ENCODE measurements at places on chromosomes 1 and 21.

DNA sequence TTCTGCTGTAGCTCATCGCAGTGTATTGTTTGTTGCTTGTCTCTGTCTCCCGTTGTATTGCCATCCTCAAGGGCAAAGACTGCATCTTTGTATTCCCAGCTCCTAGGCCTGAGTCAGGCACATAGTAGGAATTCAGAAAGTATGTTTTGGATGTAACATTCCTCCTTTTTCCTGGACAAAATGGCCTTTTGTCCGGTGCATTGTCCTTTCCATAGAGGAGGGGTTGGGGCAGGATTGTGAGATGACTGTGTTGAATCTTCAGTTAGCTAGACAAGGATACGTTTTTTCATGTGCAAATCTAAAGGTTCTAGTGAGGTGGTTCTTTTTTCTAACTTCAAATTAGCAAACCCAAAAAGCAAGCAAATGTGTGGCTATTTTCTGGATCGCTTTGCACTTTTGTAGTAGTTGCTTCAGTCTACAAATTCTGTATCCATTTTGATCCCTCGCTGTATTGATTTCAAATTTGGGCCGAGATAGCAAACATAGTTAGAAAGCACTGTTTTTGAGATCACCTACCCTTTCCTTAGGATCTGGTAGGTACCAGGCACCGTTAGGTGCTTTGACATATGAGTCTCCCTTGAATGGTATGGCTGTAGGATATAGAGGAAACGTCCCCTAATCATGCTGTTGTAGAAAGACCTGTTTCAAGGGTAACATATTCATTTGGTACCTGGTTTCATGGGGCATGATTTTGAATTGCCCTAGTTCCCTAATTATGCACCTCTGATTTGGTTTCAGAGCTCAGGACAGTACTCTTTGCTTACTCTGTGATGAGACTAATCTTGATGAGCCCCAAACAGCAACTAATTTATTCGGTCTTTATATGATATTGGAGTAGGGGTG is 1.2 kb downstream of the PPP1R8 start:
- no peak for ATAC-seq

DNA sequence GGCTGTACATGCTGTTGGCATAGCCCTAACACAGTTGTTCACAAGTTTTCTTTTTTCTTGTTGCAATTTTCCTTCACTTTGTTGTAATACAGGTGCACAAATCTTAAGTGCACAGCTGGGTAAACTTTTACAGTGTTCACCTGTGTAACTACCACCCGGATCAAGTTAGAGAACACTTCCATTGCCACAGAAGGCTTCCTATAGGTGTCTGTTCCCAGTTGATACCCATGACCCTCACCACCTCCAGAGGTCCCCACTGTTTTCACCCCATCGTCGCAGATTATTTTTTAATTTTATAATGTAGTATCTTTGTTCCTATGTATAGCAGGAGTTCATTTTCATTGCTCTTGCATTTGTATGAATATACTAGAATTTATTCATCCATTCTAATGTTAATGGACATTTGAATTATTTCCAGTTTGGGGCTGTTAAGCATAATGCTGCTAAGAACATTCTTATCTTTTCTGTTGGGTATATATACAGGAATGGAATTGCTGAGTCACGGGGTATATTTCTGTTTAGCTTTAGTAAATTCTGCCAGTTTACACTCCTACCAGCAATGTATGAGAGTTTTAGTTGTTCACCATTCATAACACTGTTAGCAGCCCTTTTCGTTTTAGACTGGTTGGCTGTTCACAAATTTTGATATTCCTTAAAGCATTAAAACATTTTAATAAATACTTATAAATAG is 16.4 kb downstream of the SPRTN start:
- ATAC-seq = no peak

DNA sequence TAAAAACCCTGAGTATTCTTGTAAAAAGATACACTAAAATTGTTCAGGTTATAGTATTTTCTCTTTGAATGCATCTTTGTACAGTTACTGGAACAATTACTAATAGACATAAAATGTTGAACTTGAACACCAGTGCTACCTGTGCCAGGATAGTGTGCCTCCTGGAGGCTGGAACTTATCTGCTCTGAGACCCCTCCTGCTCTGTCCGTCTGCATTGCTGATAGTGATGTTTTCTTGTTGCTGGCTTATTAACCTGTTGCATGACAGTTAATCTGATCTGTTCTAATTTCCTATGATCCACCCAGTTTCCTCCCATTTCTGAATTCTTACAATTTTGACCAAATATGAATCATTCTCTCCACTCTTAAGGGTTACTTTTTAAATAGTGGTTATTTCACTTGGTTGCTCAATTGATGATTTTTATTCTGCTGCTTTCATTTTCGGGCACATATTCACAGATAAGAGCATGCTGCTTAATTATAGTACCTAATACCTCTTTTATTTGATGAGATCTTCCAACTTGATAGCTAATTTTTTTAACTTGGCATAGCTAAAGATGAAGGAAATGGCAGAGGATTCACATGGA is 101.4 kb downstream of the CC2D1B start:
- ATAC-seq = no peak

DNA sequence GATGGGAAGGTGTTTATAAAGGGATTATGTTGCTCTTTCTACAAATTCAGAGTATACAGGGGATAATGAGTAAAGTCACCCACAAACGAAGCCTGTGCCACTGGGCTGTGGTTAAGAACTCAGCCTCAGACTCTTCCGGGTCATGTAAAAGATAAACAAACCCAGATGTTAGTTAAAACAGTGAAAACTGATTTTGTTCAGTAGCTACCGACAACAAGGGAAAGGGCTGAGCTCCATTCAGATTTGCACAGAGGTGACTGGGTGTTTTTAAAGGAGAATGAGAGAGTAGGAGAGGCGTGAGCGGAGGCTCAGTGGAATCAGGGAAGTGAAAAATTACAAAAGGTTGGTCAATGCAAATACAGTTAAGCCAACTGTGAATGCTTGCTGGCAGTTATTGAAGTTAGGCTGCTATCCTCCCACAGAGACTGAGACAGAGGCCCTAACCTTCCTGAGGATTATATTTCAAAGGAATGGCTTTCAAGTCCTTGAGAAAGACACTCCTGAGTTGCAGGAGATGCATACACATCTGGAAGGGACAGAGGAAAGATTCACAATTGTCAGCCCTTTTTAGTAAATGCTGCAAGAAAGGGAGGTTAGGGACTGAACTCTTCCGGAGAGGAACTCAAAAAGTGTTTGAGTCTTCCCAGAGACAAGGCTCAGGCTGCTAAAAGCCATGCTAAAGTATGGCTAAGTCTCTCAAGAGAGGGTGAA is 29.9 kb upstream of the SAMD13 start:
- no peak for ATAC-seq

GRCh38 chr1:84889437-84889836 is 3.6 kb downstream of the LPAR3 start:
- ATAC-seq = no peak

GRCh38 chr1:207030522-207031009 is 2.0 kb downstream of the C1orf116 start:
- no peak for ATAC-seq

GRCh38 chr21:34128124-34128523 is 54.7 kb downstream of the MRPS6 start:
- no peak for ATAC-seq

DNA sequence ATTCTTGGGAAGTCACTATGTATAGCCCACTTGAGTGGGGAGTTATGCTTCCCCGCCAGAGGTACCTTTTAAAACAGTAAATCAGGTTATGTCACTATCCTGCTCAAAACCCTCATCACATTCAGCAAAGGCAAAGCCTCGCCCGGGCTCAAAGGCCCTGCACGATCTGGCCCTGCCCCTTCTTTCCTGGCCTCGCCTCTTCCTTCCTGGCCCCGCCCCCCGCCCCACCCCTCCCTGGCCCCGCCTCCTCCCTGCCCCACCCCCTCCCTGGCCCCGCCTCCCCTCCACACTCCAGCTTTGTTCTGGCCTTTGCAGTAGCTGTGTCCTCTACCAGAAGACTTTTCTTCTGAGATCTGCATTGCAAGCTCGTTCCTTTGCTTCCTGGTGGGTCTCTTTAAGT is 6.6 kb downstream of the LDLRAD2 start:
- no peak for ATAC-seq

DNA sequence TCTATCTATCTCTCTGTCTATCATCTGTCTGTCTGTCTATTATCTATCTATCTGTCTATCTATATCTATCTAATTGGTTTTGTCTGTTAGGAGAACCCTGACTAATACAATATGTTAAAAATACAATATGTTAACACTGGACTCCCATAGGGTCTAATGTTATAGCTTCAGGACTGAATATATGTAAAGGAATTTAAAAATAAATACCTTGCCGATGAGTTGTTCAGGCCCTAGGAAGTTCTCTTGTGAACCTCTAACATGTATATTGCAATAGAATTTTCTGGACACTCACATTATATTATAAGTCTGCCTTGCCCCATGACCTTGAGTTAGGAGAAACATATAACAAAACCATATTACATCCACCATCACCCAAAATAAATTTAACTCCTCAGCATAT is 900.6 kb downstream of the NCAM2 start:
- no peak for ATAC-seq

- ATAC-seq = no peak
Measured at GRCh38 chr1:177164380-177165068, at the start of gene ASTN1. Gene ASTN1, minus strand, starts transcription at chr1:177164712. Its CDS starts 36 bp downstream, at chr1:177164676.

- no peak for ATAC-seq
Measured at GRCh38 chr21:26939601-26940111, 27.2 kb downstream of the ADAMTS5 start.

DNA sequence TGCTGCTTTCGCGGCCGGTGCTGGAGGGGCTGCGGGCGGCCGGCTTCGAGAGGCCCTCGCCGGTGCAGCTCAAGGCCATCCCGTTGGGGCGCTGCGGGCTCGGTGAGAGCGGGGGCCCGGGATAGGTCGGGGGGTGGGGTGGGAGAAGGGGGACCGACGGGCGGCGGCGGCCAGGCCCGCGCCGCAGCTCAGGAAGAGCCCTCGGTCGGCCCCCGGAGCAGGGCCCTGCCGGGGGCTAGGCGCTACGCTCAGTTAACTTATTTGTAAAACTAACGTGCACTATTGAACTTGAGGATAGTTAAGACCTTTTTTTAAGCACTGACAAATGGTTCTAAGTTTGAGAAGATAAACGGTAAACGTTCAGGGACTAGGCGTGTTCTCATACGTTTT is 418 bp downstream of the DDX20 start:
- ATAC-seq = peak; percentile 18

DNA sequence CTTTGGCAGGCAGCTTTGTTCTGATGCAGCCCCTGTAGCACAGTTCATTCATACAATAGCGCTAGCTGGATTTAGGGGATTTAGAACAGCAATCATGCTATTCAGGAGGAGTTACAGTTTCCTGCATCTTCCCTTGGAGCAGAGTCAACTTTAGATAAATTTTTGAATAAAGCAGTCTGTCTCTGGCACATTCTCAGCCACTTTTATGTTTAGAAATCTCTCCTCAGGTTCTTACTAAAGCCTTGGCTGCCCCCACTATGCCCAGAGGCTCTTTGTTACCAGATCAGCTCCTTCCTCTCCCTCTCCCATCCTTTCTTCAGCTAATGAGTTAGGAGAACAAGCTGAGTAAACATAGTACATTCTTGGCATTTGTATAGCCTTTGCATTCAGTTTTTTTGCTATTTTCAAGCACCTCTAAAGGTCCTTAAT is 17.0 kb upstream of the PIGC start:
- ATAC-seq = no peak

DNA sequence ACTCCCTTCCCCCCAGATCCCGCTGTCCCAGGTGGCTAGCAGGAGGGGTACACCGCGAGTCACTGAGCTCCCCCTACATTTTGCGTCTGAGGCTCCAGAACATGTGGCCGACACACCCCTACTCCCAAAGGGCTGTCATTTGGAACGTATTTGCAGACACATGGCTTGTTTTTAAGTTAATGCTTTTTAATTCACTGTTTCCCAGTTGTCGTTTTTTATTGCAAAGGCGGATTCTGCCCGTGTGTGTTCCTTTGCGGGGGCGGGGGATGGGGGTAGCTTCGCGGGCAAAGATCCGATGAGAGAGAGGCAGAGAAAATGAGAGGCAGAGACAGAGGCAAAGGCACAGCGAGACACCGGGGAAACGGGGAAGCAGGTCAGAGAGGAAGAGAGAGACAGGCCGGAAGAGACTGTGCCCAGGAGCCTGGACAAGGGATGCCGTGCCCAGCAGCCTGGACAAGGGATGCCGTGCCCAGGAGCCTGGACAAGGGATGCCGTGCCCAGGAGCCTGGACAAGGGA is 270.2 kb downstream of the FOXD2 start:
- ATAC-seq = no peak

DNA sequence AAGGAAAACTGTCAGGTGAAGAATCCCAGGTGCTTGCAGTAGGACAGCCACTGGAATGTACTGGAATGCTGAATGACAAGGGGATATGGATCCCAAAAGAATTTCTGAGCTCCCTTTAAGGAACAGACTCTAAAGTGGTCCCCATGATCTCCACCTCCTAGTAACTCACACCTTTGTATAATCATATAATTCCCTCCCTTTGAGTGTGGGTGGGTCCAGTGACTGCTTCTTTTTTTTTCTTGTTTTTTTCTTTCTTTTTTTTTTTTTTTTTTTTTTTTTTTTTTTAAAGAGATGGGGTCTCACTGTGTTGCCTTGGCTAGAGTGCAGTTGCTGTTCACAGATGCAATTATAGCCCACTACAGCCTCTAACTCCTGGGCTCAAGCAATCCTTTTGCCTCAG is 28.5 kb upstream of the H3-3A start:
- ATAC-seq = no peak

DNA sequence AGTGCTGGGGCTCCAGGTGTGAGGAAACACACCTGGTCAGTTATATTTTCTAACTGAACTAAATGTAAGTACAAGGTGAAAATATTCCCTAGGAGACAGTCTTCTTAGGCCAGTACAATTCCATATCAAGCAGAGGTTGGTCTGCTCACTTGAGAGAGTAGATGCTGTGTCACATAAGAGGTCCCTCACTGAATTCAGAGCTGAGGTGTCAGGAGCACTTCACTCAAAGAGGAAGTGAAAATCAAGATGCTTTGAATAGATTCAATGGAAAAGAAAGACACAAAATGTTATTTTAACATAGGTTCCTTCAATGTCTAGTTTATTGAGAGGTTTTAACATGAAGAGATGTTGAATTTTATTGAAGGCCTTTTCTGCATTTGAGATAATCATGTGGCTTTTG is 4.3 kb upstream of the FCRL3 start:
- no peak for ATAC-seq

GRCh38 chr21:38911484-38912101 is 105.9 kb downstream of the ETS2 start:
- no peak for ATAC-seq

- no peak for ATAC-seq
Measured at GRCh38 chr21:25744854-25745253, 10.1 kb downstream of the GABPA start.

GRCh38 chr1:241666419-241666818 is 14.3 kb downstream of the WDR64 start:
- ATAC-seq = no peak

DNA sequence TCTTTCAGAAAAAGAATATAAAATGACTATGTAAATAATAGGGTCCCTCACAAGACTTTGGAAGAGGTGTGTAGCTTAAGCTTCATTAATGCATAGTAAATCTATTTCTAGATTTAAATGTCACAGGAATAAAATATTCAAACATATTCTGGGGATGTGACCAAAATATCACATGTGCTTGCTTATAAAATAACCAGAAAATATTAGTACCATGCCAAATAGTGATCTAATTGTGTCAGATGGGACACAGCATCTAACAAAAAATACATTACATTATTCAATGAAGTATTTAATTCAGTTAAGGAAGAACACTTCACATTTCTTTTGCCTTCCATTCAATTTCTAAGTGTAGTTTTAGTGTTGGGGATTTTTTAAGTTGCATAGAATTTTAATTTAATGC is 179.5 kb downstream of the LRRC40 start:
- no peak for ATAC-seq

- ATAC-seq = no peak
Measured at GRCh38 chr21:44269090-44269489, 7.4 kb upstream of the DNMT3L start.

- no peak for ATAC-seq
Measured at GRCh38 chr1:193113258-193113991, 8.2 kb upstream of the GLRX2 start.
